Activated naive CD4-positive, alpha-beta T cell treated with Interleukin-2 at 50 U/mL for 16 hours (primary cell): ENCODE measurements at places on chromosomes 1 and 21.
A peak's percentile ranks its signal among the peaks of the same experiment; 100 is the strongest.

- no peak for DNase-seq
Observed at GRCh38 chr1:110173466-110174105, 23.3 kb downstream of the SLC6A17 start.

- no peak for DNase-seq
Observed at GRCh38 chr21:16028142-16028541, 298.4 kb downstream of the USP25 start.

- no peak for DNase-seq
Observed at GRCh38 chr1:202622388-202622787, 87.9 kb downstream of the SYT2 start.

GRCh38 chr1:240801442-240801841 is 189.5 kb upstream of the GREM2 start:
- DNase-seq: no peak

- DNase-seq: peak; percentile 78
Observed at GRCh38 chr1:167555971-167556714, 2.6 kb upstream of the CREG1 start.

- DNase-seq: no peak
Observed at GRCh38 chr1:221182791-221183533, 303.7 kb downstream of the HLX start.

DNA sequence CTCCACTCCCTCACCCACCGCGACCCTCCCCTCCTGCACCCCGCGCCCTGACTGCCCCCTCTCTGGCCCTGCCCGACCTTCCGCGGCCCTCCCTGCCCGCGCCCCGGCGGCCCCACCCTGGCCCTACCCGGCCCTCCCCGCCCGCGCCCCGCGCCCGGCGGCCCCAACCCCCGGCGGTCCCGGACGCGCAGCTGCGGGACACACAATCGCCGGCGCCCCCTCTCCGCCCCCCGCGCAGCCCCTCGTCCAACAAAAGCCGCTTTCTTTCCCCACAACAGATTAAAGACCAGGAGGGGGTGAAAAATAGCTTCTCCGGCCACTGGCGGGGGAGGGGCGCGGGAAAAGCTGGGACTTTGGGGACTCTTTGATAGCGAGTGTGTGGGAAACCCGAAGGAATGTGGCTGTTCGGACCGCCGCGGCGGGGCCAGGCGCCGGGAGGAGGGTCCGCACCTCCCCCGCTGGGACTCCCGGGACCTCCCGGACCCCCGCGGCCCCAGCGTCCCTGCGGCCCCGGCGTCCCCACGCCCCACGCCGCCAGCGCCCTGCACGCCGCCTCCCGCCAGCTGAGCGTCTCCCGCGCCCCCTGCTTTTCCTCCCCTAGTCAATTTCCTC is 8.8 kb upstream of the ID3 start:
- no peak for DNase-seq

DNA sequence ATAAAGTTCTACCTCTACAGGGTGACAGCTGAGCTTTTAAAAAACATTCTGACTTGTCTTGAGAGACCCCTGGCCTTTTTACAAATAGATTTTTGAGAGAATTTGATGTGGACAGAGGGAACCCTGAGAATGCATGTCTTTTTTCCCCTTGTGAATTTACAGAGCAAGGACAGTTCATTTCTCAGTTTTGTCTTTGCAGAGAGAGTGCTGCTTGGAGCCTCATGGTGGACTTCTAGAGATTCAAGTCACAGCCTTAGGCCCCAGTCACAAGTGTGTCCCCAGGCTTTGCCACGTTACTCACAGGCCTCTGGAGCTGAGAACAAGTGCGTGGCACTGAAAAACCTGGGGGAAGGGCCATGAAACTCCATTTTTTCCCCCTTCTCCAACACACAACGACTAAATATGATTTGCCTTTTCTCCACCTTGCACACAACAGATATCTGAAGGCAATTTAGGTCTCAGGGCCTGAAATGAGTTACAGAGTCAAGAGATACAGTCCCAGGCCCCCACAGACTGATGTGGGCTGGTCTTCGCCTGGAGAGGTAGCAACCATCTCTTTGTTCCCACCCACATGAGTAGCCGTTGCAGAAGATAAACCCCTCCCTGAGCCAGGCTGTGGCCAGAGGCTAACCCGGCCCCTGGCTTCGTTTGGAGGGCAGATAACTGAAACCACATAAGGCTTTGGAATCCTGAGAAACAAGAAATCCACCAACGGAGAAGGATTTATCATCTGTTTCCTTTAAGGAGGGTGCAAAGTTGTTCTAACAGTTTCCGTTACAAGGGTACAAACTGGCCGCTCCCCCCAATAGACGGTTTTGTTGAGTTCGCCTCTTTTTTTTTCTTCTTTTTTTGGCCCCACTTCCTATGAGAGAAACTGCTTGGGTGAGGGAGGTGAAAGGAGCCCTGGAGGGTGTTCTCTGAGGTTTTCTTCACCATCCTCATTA is 1.0 kb upstream of the PIGV start:
- DNase-seq: peak; percentile 26

- no peak for DNase-seq
Observed at GRCh38 chr1:163162381-163162914, 40.3 kb downstream of the RGS5 start.

DNA sequence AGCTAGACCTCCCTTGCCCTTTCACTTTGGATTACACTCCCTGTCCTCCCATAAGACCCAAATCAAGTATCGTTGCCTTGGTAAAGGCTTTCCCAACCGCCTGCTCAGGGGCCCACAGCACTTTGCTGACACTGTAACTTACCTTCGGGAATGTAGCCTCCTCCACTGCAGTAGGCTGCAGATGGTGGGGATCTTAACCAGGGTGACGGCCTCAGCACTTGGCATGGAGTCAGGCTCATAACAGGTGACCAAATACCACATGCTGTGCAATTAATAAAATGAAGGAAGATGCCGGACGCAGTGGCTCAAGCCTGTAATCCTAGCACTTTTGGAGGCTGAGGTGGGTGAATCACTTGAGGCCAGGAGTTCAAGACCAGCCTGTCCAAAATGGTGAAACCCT is 88.7 kb upstream of the IRF2BP2 start:
- DNase-seq: no peak

- no peak for DNase-seq
Observed at GRCh38 chr21:38721958-38722357, 83.8 kb upstream of the ETS2 start.
